Motor neuron (in vitro differentiated cells): ENCODE measurements at places on chromosomes 3 and 15.

DNA sequence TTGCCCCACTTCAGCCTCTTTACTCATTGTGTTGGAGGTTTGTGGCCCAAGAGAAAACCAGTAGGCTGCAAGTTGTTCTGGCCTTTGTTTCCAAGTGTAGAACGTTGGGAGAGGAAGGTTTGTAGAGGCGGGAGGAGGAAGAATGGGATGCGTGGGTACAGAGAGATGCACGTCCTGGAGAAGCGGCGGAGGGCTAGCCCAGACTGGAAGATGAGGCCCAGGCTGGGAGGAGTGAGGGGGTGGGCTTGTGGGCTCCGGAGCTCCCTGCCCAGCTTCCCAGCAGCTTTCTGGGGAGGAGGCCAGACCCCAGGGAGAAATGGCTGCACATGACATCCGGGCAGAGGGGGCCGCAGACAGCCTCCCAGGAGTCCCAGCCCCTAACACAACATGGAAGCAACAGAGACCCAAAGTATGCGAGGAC is 5.3 kb downstream of the PLA2G4F start:
- ATAC-seq, result no peak

DNA sequence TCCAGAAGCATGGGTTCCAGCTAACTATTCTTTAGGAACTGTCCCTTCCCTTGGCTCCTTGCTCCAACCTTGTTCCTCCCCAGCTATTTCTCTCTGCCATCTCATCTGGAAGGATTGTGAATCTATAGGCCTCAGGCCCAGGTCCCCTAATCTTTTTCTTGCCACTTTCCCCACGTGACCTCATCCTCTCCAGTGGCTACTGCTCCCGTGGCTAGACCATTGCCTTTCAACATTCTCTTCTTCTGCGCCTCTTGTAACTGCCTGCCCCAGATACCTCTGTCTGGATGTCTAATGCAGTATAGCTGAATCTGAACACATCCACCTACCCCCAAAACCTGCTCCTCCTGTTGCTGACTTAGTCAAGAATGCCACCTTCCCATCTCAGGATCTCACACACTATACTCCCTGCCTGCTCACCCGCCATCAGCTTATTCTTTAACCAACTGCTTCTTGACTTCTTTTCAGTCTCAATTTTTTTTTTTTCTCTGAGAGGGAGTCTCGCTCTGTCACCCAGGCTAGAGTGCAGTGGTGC is 5.2 kb downstream of the GPX1 start:
- ATAC-seq, result no peak

DNA sequence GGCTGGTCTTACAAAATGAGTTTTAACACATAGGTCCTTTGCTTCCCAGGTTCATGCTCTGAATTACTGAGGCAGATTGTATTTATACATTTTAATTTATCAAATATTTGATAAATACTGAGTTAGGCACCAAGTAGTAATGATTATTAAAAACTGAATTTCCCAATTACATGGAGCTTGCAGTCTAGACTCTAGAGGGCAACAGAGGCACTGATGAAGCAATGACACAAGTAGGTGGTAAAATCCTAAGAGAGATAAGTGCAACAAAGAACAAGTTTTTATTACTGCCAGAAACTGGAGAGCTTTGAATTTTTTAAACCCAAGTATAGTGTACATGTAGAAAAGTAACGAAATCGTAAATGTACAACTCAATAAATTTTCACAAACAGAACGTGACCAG is 406.2 kb upstream of the RARB start:
- ATAC-seq, result no peak

DNA sequence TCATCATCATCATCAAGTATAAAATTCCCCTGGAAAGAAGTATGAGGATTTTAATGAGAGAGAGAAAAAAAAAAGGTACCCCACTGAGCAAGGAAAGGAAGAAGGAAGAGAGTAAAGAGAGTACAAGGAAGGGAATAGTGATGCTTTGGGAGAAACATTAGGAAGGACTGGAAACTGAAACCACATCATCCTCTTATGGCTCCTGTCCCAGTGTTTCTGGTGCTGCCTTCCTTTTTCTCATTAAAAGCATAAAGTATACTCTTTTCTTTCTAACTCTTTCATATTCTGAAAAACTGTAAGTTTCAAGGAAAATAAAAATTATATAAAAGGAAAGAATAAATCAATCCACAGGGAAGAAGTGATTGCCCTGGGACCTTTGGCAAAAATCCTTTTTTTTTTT is 616.4 kb upstream of the CBLB start:
- ATAC-seq, result no peak

GRCh38 chr3:188417271-188417696 is 263.3 kb downstream of the LPP start:
- ATAC-seq, result peak; percentile 90
